ENCODE measurements at places on chromosomes 7 and 10.

DNA sequence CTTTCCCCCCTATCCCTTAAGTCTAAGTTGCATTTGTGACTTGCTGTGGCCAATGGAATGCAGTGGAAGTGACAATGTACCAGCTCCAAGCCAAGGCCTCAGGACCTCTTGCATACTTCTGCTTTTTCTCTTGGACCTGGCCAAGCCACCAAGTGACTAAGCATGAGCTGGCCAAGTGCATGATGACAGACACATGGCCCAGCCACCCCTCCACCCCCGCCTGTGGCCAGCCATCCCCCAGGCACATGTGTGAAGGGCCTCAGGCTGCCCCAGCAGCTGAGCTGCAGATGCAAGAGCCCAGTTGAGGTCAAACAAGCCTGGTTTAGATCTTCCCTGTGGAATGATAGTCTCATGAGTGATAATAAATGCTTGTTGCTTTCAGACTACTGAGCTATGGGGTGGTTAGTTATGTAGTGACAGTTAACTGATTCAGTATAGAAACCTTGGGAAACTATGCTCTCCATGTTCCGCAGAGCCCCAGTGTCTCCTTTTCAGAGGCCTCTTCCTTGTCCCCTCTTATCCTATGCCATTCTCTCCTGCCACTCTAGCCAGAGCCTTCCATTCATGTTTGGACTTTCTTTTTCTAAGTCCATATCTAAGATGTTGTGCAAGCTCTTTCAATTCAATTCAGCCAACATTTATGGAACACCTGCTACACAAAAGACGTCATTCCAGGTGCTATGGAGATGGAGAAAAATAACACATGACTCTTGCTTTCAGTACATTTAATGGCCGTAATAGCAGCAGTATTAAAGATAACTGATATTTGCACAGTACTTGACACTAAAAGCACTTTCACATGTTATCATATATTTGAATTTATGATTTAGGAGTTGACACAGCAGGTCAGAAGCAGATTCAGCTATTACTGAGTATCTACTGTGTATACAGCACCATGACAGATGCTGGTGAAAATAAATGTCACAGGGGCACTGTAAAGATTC lies 55.5 kb upstream of the LOXL4 start:
- no peak for DNase-seq

GRCh38 chr10:111506266-111507034 lies 429.6 kb downstream of the ADRA2A start:
- DNase-seq: no peak

GRCh38 chr10:86937502-86938154 lies 19.8 kb downstream of the MMRN2 start:
- DNase-seq: no peak

DNA sequence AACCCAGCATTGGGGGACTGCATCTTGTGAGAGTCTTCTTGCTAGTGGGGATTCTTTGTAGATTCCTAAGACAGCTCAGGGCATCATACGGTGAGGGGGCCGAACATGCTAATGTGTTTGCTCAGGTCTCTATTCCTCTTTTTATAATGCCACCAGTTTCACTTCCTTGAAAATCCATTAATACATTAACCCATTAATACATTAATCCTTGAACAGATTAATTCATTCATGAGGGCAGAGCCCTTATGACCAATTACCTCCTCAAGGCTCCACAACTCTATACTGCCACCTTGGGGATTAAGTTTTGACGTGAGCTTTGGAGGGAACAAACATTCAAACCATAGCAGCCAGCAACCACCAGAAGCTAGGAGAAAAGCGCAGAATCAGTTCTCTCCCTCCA lies 67.2 kb upstream of the POT1 start:
- no peak for DNase-seq

DNA sequence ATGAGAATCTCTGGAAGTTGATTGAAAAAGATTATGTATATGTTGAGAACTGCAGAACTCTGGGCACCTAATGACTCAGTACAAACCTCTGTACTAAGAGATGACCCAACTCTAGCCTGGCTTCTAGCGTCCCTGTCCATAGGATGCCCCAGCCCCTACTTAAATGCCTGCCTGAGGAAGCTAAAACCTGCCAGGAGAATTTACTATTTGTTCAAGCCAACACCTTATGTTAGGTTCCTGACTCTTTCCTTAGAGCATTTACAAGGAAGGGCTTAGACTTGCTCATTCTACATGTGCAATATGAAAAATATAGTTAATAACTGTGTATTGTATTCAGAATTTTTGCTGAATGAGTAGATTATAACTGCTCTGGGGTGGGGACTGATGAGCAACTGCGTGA lies 37.5 kb upstream of the AOAH start:
- no peak for DNase-seq

GRCh38 chr10:127798111-127798510 lies 61.1 kb downstream of the FOXI2 start:
- no peak for DNase-seq

- DNase-seq: no peak
These were observed 14.8 kb downstream of the YKT6 start for GRCh38 chr7:44215531-44215930.

DNA sequence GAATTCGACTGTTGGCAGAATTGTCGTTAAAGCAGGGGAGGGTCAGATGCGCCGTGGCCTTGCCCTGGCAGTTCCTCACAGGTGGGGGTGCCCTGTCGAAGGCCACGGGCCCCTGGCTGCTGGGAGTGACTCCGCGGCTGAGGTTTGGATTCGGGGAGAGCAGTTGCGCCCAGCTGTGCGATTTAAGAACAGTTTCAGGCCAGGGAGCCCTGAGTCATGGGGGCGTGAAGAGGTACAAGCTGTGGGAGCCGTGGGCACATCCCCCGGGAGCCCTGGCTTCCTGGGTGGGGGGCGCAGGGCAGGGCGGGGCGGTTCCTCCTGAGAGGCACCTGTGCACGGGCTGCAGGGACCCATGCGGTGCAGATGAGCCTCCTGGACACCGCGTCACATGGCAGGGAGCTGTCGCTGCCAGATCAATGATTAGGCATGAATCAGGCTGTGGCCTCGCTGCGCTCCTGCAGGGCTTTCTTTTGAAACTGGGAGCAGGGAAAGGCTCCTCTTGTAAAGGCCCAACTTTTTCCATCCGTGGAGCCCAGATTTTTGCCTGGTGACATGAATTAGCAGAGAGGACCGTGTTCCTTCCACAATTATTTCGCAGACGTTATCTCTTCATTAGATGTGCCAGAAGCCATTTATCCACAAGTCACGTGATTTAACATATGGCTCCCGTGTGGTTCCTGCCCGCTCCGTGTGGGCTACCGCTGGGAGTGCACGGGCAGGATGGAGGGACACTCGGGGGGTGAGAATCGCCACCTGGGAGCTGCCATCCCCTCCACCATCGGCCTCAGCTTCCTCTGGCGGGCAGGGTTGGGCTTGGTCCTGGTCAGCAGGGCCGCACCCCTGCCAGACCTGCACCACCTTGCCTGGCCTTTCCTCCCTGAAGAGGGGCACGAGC lies 918 bp downstream of the PWWP2B start:
- DNase-seq: peak; percentile 24

- no peak for DNase-seq
These were observed 53.3 kb downstream of the AKAP9 start for GRCh38 chr7:91993976-91994375.

DNA sequence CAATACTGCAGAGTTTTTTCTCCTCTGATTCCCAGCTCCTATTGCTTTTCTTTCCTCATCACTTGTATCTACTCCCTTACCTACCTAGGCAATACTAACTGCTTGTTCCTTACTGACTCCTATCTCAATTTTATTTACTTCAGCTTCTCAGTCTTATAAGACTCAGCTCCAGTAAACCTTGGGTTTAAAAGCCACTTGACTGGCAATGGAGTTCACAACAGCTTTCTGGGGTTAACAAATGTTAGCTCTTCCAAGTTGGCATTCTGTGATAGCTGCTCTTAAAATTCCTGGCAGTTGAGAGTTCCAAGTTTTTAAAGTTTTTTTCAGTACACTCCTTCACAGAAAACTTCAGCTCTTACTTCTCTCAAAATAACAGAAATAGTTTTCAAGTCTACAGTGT lies 14.2 kb downstream of the ATAD1 start:
- DNase-seq: no peak

DNA sequence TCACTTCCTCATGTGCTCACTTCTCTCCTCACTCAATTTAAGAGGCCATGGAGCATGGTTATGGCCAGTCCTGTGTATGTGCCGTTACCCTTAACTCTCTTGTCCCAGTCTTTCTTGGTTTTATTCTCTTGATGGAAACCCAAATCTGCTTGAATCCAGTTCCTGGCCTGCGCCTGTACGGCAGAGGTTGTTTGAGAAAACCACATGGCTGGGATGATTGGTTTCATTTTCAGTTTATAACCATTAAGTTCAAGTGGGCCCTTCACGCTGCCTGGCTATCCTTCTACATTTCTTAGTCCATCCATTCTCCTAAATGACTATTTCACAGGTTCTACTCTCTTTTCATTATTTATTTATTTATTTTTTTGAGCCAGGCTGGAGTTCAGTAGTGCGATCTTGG lies 1.6 kb upstream of the ZNF239 start:
- DNase-seq: no peak

DNA sequence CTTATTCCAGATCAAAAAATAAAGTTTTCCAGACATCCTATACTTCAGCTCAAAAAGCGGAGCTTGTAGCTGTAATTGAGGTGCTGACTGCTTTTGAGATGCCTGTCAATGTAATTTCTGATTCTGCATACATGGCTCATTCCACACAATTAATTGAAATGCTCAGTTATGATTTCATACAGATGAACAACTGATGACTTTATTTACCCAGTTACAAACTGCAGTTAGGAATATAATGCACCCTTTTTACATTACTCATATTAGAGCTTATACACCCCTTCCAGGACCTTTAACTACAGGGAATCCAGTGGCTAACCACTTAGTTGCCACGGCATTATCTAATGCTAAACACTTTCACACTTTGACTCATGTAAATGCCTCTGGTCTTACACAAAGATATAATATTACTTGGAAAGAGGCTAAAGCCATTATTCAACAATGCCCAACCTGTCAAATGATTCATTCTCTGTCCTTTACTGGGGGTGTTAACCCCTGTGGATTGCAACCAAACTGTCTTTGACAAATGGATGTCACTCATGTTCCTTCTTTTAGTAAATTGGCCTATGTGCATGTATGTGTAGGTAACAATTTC lies 147.3 kb downstream of the ZNF33B start:
- no peak for DNase-seq

DNA sequence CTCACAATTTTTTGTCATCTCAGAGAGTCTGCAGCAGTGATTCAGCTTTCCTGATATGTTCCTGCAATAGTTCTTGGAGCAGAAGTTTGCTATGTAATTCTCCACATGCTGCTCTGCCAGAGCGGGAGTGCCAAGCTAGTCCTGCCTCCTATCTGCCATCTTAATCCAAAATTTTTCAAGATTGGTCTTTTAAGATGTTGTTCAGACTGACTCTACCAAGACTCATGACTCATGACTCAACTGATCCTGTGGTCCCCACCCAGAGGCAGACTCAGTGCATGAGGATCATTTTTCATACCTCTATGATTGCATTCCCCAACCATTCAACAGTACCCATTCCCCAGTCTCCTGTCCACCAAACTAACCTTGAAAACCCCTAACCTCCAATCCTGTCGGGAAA lies 470.8 kb downstream of the INHBA start:
- no peak for DNase-seq

DNA sequence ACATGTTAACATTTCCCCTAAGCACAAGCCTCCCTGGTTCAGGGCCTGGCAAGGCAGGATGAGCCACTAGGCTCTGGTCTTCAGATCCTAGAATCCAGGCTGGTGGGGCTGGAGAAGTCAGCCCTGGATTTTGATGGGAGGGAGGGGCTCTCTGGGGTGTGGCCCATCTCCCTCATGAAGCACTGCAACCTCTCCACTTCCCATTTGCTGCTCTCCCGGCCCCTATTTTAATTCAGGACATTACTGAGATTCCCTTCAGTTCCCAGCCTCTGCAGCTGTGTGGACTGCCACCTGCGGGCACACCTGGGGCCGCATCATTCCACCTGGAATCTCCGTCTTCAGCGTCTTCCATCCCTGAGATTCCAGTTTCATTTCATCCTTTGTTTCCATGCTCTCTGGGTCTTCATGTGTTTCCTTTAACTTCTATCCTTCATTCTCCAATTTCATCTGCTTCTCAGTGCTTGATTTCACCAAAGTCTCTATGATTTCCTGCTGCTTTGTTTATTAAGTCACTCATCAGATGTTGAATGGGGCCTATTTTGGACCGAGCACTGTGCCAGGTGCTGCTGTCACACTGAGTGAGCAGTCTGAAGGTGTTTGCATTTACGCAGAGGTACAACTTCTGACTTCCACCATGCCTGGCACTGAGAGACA lies 253.6 kb downstream of the WDR37 start:
- no peak for DNase-seq

GRCh38 chr10:61821153-61821552 lies 80.3 kb upstream of the ARID5B start:
- DNase-seq: no peak

DNA sequence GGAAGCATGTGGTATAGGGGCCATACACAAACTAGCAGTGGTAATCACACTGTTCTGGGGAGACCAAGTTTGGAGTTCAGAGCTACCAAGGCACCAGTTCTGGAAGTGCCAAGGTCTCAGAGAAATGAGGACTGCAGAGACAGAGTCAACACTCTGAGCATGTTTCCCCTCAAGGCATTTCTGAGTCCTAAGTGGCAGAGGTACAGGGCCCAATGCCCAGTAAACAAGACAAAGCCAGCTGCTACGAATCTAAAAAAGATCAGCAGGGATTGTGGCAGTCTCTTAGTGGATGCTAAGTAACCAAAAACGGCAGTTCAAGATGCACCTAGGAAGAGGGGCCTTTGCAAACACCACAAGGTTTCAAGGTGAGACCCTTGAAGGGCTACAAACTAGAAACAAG lies 271.9 kb downstream of the TNS3 start:
- no peak for DNase-seq

DNA sequence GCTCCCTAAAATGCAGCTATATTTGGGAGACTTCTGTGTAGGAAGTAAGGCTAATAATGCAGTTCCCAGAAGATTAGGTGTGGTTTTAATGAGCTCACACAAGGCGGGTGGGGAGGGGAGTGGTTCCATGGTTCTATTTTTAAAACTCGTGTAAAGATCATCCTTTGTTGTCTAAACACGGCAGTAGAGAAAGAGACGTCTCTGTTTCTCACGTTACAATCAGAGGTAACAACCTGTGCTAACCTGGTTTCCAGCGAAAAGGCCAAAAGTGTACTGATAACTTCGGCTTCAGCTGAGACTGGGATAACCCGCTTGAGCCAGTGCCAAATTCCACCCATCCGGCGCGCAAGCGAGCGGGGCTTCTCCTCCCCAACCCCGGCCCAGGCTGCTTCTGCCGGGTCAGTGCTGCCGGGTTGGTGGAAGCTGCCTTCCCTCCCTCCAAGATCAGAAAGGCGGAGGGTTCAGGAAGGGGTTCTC lies 2.5 kb upstream of the MAP3K8 start:
- DNase-seq: no peak

GRCh38 chr10:117271427-117271826 lies 30.5 kb downstream of the SLC18A2 start:
- no peak for DNase-seq

- DNase-seq: no peak
These were observed 79.4 kb downstream of the FAM241B start for GRCh38 chr10:69709366-69709941.

- no peak for DNase-seq
These were observed 53.1 kb downstream of the CUX1 start for GRCh38 chr7:101870361-101871062.

GRCh38 chr10:114681542-114681941 lies 23.5 kb upstream of the ABLIM1 start:
- no peak for DNase-seq

All from stimulated activated CD4-positive, alpha-beta T cell treated with anti-CD3 and anti-CD28 coated beads, Interleukin-1b, Interleukin-23, amount 100 ng/mL, for 24 hours (primary cell).